Activated naive CD8-positive, alpha-beta T cell treated with anti-CD3 and anti-CD28 coated beads, Interleukin-2, amount 10 ng/mL, durations not matched to agents 7 days and 5 days (primary cell): ENCODE measurements at places on chromosomes 1 and 21. TPM values are rescaled to one million over a fixed set of nuclear protein-coding genes. Genes with fewer than 3 reads are reported as not detected.

The C1orf198 gene
- total RNA-seq: 2.8 TPM

The PRAMEF12 gene
- not detected for total RNA-seq

The SNX7 gene
- not detected for total RNA-seq

The GSTM4 gene
- 5.9 TPM for total RNA-seq

The DEGS1 gene
- 65.8 TPM for total RNA-seq

The DMRTA2 gene
- not detected for total RNA-seq

The AHDC1 gene
- 22.2 TPM for total RNA-seq

The PCAT6 gene
- not detected for total RNA-seq

The KAZN gene
- 1.4 TPM for total RNA-seq

The ARHGEF10L gene
- 0.48 TPM for total RNA-seq

The MX2 gene
- total RNA-seq: 106 TPM

The BLACAT1 gene
- total RNA-seq: 0.83 TPM

The LCE1D gene
- total RNA-seq: not detected

- peak overlapping the region; percentile 39 for H3K27ac ChIP-seq
- peaks cover 19% of the 10 kb centered on the region for H3K4me1 ChIP-seq
- no peaks in the 10 kb centered on the region for H3K36me3 ChIP-seq
- H3K4me3 ChIP-seq: peak overlapping the region; percentile 79
- H3K27me3 ChIP-seq: no peaks in the 10 kb centered on the region
Measured at GRCh38 chr1:40664791-40665190, 691 bp downstream of the RIMS3 start.

GRCh38 chr1:30837653-30838052 is 70.9 kb downstream of the SDC3 start:
- H3K27me3 ChIP-seq: peaks cover 55% of the 10 kb centered on the region
- H3K4me3 ChIP-seq: no peak overlapping the region
- H3K4me1 ChIP-seq: no peaks in the 10 kb centered on the region
- no peak overlapping the region for H3K27ac ChIP-seq
- H3K36me3 ChIP-seq: no peaks in the 10 kb centered on the region
- DNase-seq: no peak

GRCh38 chr1:89632657-89633247 is at the start of gene LRRC8C:
LRRC8C (plus strand) TSS chr1:89633120; CDS start chr1:89686474, 53,354 bp downstream.
- peak within 1 kb of the TSS; percentile 95 for H3K4me3 ChIP-seq
- H3K27me3 ChIP-seq: no peaks in the 10 kb centered on the region
- DNase-seq: peak; percentile 96
- peaks cover 23% of the 10 kb centered on the region for H3K36me3 ChIP-seq
- H3K27ac ChIP-seq: peak within 1 kb of the TSS; percentile 92
- H3K4me1 ChIP-seq: peaks cover 67% of the 10 kb centered on the region

- H3K36me3 ChIP-seq: peaks cover 15% of the 10 kb centered on the region
- H3K4me3 ChIP-seq: no peak overlapping the region
- no peak for DNase-seq
- no peaks in the 10 kb centered on the region for H3K27me3 ChIP-seq
- H3K27ac ChIP-seq: peak overlapping the region; percentile 7
Measured at GRCh38 chr1:39398278-39399021, 93.0 kb upstream of the BMP8A start.

GRCh38 chr21:40120940-40121575 is 253.8 kb downstream of the PCP4 start:
- no peaks in the 10 kb centered on the region for H3K36me3 ChIP-seq
- no peaks in the 10 kb centered on the region for H3K27me3 ChIP-seq
- H3K27ac ChIP-seq: no peak overlapping the region

- DNase-seq: no peak
- H3K4me1 ChIP-seq: peaks cover 5% of the 10 kb centered on the region
- no peak overlapping the region for H3K27ac ChIP-seq
- peaks cover 2% of the 10 kb centered on the region for H3K36me3 ChIP-seq
- H3K27me3 ChIP-seq: peaks cover 4% of the 10 kb centered on the region
- H3K4me3 ChIP-seq: no peak overlapping the region
Measured at GRCh38 chr1:109948285-109948630, 36.3 kb upstream of the AHCYL1 start.

DNA sequence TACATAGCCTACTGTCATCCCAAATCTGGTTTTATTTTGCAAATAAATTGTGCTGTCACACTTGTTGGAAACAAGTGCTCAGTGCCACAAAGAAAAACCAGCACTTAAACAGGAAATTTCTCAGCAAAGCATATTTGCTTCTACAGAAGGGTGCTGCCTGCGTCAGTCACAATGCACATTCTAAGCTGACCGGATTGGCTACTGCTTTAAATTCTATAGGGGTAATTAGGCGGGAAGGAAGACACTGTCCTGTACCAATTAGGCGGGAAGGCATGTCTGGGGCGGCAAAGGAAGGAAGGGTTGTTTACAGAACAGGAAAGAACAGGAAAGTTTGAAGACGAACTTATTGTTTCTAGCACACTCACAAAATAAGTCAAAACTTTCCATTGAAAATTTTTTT is 2.8 kb downstream of the IFI16 start:
- H3K27me3 ChIP-seq: no peaks in the 10 kb centered on the region
- DNase-seq: peak; percentile 41
- H3K4me1 ChIP-seq: peaks cover 44% of the 10 kb centered on the region
- H3K36me3 ChIP-seq: peaks cover 60% of the 10 kb centered on the region
- peak overlapping the region; percentile 84 for H3K4me3 ChIP-seq

DNA sequence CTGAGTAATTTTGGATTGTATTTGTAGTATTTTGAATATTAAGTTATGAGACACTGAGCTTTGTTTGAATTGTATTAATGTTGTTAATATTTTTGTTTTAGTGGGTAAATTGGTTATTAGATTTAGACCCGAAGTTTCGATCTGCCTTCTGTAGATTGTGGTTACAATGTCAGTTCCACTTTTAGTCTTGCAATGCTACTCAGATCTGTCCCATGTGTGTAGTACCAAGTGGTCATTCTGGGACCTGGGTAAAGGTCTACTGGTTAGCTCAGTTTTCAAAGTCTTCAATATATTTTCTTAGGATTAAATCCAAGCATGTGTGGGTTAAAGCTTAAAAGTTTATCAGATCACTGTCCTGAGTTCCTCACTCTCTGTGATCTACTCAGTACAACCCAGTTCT is 346.5 kb upstream of the PROX1 start:
- no peak for DNase-seq
- H3K4me3 ChIP-seq: no peak overlapping the region
- no peaks in the 10 kb centered on the region for H3K4me1 ChIP-seq
- no peaks in the 10 kb centered on the region for H3K36me3 ChIP-seq
- H3K27me3 ChIP-seq: peaks cover 2% of the 10 kb centered on the region
- H3K27ac ChIP-seq: no peak overlapping the region

DNA sequence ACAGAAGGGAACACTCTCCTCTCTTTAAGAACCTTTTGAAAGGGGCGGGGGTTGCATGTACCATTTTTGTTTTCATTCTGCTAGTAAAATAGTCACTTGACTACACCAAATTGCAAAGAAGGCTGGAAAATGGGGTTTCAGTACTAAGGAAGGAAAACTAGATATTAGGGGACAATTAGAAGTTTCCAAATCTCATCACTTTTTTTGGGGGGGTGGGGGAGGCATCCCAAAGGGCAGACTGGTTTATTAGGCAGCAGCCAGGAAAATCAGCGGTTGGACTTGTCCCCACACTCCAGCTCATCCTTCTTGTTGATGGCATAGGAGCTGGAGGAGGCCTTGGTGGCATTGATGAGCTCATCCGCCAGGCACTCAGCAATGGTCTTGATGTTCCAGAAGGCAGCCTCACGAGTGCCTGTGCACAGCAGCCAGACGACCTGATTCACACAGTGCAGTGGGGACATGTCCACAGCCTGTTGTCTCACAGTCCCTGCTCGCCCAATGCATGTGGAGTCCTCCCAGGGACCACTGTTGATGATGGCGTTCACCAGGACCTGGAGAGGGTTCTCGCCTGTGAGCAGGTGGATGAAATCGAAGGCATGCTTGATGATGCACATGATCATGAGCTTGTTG is 1.7 kb upstream of the TMEM50B start:
- peaks cover 18% of the 10 kb centered on the region for H3K4me1 ChIP-seq
- H3K36me3 ChIP-seq: no peaks in the 10 kb centered on the region
- peaks cover 3% of the 10 kb centered on the region for H3K27me3 ChIP-seq
- DNase-seq: no peak
- H3K4me3 ChIP-seq: peak overlapping the region; percentile 96

DNA sequence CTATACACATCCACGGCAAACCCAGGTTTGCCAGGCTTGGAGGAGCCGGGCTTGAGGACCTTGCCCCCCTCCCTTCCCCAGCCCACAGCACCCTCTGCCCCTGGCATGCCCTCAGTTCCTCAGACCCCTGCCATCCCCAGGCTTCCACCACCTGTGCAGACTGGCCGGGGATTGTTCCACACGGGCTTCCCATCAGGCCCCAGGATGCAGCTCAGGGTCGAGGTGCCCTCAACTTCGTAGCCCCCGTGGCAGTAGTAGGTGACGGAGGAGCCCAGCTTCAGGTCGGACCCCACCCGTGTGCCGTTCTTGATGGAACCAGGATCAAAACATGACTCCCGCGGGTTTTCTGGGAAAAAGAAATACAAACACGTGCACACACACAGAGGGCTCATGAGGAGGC is 163.8 kb downstream of the ZSCAN20 start:
- no peak overlapping the region for H3K4me3 ChIP-seq
- H3K27me3 ChIP-seq: peaks cover 25% of the 10 kb centered on the region
- no peak overlapping the region for H3K27ac ChIP-seq
- DNase-seq: no peak

DNA sequence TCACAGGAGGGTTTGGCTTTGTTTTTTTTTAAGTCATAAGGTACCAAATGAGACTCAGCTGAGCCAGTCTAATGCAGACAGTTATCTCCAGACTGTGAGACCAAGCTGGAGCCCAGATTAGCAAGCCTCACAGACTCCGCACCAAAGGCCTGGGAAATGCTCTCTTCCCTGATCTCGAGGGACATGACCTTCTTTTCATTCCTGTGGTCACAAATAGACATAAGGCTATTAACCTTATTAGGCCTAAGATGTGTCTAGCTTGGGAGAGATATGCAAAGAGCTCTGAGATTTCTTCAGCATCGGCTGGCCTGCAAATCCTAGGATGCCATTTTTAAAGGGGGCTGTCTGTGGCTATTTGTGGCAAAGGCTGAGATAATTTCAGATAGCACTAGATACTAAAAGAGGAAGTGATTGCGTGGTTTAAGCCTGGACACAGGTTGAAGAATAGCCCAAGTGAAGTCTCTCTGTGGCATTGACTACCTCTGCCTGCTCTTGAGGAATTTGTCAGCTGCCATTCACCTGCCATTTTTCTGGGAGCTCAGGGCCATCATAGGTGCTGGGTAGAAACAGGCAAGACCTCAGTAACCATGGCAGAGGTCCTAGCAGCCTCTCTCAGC is 301.3 kb downstream of the SIPA1L2 start:
- H3K27me3 ChIP-seq: peaks cover 6% of the 10 kb centered on the region
- no peaks in the 10 kb centered on the region for H3K4me1 ChIP-seq
- H3K36me3 ChIP-seq: no peaks in the 10 kb centered on the region
- no peak for DNase-seq

DNA sequence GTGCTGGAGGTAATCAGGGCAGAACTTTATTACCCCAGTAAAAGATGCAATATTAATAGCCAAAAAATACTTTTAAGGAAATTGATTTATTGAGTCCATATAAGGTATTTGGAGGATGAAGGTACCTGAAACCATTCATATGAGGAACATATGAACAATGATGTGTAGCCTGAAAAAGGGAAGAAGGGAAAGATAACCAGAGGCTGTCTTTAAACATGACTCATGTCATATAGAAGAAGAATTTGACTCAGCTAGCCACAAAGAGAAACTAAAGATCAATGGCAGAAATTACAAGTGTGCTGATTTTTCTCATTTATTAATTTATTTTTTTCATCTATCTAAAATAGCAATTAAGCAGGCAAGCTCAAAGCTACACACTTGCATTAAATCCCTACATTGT is 136.2 kb upstream of the DUSP10 start:
- no peak for DNase-seq
- no peaks in the 10 kb centered on the region for H3K27me3 ChIP-seq
- no peak overlapping the region for H3K4me3 ChIP-seq
- H3K36me3 ChIP-seq: peaks cover 2% of the 10 kb centered on the region

DNA sequence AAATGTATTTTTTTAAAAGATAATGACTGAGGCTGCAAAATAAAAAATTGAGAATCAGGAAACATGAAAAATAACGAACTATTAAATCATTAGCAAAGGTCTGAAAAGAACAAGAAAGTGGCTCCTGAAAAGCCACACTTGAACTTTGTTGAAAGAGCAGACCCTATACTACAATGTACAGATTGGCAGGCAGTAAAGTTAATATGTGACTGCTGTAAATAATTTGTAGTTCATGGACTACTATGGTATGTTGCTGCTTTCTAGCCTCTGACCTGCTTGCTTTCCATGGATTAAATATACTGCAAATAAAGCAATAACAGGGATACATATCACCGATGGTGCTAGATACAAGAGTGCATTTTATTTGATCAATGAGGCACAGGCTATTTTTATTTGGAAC is 18.6 kb downstream of the NR5A2 start:
- DNase-seq: no peak
- peaks cover 62% of the 10 kb centered on the region for H3K27me3 ChIP-seq
- no peak overlapping the region for H3K27ac ChIP-seq
- H3K4me1 ChIP-seq: peaks cover 6% of the 10 kb centered on the region
- no peak overlapping the region for H3K4me3 ChIP-seq

GRCh38 chr1:198693321-198693720 is 54.5 kb downstream of the PTPRC start:
- H3K36me3 ChIP-seq: peaks cover 50% of the 10 kb centered on the region
- H3K27me3 ChIP-seq: no peaks in the 10 kb centered on the region
- peak overlapping the region; percentile 44 for H3K27ac ChIP-seq
- no peak for DNase-seq

GRCh38 chr1:111879081-111879480 is 110.4 kb downstream of the KCND3 start:
- H3K36me3 ChIP-seq: no peaks in the 10 kb centered on the region
- no peak overlapping the region for H3K27ac ChIP-seq
- no peaks in the 10 kb centered on the region for H3K4me1 ChIP-seq

DNA sequence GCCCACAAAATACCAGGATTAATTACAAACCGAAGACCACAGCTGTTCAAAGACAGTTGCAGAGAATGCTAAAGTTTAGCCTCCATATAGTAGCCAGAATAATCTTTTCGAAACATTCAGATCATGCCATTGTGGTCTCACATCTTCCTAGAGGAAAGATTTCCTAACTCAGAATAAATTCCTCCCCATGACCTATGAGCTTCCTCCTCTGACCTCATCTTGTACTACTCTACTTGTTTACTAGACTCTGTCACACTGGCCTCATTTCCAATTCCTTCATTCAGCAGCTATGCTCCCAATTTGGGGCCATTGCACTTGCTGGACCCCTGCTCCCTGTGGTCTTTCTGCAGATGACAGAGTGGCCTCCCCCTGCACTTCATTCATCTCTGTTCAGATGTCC is 71.8 kb upstream of the LRRC53 start:
- H3K27me3 ChIP-seq: peaks cover 9% of the 10 kb centered on the region
- no peak overlapping the region for H3K4me3 ChIP-seq
- peaks cover 3% of the 10 kb centered on the region for H3K4me1 ChIP-seq
- H3K36me3 ChIP-seq: no peaks in the 10 kb centered on the region
- DNase-seq: no peak

DNA sequence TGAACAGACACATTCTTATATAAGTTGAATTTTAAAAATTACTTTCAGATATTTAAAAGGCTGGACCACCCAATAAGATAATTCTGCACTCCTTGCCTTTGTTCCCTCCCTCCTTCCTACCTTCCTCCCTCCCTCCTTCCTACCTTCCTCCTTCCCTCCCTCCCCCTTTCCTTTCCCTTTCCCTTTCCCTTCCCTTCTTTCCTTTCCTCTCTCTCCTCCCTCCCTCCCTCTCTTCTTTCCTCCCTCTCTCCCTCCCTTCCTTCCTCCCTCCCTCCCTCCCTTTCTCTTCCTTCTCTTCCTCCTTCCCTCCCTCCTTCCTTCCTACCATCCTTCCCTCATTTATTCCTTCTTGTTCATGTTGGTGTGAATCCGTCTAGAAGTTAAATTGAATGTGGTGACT is 93.0 kb downstream of the ATP6V1G3 start:
- DNase-seq: no peak
- H3K4me3 ChIP-seq: no peak overlapping the region
- peaks cover 4% of the 10 kb centered on the region for H3K36me3 ChIP-seq
- H3K4me1 ChIP-seq: peaks cover 3% of the 10 kb centered on the region
- no peaks in the 10 kb centered on the region for H3K27me3 ChIP-seq
- H3K27ac ChIP-seq: no peak overlapping the region
